T-helper 17 cell (primary cell): ENCODE measurements at places on chromosomes 16 and 17.

DNA sequence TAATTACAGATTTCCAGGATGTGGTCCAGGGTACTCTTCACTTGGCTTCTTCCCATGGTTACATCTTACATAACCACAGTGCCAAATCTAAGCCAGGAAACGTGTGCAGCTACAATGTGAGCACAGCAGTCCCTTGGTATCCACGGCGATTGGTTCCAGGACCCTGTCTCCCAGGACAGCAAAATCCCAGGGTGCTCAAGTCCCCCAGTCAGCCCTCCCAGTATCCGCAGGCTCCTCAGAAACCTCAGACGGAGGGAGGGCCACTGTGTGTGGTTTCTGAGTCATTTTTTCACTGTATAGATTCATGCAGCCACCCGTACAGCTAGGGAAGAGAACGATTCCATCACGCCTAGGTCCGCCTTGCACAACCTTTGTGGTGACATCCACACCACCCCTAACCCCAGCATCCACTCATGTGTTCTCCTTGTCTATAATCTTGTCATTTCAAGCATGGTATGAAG is 11.1 kb upstream of the ATP2C2 start:
- no peak for DNase-seq

DNA sequence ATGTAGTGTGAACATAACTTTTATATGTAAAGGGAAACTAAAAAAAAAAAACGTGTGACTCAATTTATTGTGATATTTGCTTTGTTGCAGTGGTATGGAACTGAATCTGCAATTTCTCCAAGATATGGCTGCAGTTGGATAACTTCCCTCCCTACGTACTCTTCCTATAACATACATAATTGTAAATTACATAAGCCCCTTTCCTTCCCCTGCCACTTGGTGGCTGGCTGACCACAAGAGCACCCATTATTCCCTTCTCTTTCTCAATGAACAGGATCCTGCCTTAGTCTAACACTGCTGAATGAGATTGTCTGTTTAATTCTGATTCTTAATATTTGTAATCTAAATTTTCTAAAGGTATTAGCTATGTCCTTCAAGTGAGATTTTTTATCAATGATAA is 27.8 kb downstream of the CCL4 start:
- no peak for DNase-seq

- DNase-seq: no peak
Measured at GRCh38 chr17:48915459-48916282, 7.5 kb downstream of the UBE2Z start.

GRCh38 chr16:79874391-79874790 is 273.9 kb upstream of the MAF start:
- no peak for DNase-seq

DNA sequence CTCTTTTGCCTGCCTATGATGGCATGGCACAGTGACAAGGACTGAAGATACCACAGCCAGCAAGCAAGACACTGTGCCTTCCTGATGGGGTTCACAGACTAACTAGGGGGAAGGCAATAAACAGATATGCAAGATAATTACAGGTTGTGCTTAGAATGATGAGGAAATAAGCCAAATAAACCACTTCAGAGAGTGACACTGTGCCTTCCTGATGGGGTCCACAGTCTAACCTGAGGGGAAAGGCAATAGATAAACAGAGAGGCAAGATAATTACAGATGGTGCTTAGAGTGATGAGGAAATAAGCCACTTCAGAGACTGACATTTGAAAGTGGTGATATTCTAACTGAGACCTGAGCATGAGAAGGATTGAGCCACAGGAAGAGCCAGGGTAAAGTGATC is 84.2 kb downstream of the HS3ST2 start:
- DNase-seq: no peak

DNA sequence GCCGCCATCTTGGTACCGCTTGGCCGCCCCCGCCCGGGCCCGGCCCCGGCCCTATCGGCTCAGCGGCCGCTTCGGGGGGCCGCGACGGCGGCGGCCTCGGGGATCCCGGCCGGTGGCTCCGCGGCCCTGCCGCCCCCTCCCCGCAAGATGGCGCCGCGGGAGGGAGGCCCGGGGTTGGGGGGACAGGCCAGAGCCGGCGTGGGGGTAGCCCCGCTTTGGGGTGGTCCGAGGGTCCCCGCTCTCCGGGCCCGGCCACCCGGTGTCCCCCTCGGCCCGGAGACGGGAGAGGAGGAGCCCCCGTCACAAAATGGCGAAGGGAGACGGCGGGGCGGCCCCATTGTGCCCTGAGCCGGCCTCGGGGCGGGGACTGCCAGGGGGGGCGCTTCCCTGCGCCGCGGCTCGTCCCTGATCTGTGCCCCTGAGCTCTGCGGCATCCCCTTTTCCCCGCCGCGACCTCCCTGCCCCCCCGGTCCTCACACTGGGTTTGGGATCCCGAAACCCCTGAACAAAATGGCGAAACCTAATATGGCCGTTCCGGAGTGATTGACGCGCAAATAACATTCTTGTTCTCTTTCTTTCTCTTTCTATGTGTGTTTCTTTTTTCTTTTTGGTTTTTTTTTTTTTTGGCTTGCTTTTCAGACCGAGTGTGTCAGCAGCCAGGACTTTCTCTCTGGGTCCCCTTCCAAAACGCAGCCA is 986 bp downstream of the HAPSTR1 start:
- peak; percentile 60 for DNase-seq

GRCh38 chr17:35257208-35257659 is 14.4 kb downstream of the SLFN5 start:
- no peak for DNase-seq

GRCh38 chr17:79627766-79628690 is 17.2 kb upstream of the RBFOX3 start:
- DNase-seq: no peak

- DNase-seq: no peak
Measured at GRCh38 chr17:63714550-63715277, 14.8 kb upstream of the LIMD2 start.

DNA sequence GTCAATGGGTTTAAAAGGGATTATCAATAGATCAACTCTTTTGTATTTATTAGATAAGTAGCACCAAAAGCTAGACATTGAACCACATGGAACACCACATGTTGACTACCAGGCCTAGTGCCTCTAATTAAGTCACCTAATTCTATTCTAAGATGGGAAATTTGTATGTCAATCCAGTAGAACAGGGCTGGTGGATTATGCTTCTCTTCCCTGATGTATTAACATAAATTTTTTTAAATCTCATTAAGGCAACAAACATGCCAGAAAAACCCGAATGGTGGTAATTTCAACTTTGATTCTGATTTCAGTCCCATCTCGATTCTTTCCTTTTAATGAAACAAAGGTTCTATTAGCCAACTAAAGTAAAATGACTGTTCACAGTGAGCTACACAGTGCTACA is 92.6 kb downstream of the KANSL1 start:
- no peak for DNase-seq

- no peak for DNase-seq
Measured at GRCh38 chr17:12395733-12396354, 269.8 kb upstream of the MYOCD start.

GRCh38 chr17:17682293-17682736 is 1.1 kb downstream of the RAI1 start:
- peak; percentile 28 for DNase-seq

DNA sequence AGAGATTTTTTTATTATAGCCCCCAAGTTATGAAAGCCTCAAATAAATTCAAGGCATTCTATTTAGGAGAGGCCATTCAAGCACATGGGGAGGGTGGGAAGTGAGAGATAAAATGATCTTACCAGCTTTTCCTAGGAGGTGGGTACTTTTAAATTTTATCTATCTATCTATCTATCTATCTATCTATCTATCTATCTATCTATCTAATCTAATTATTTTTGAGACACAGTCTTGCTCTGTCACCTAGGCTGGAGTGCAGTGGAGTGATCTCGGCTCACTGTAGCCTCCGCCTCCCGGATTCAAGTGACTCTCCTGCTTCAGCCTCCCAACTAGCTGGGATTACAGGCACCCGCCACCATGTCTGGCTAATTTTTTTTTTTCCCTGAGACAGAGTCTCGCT is 182.3 kb downstream of the PARN start:
- DNase-seq: no peak

- no peak for DNase-seq
Measured at GRCh38 chr17:69103557-69104233, 38.0 kb downstream of the ABCA6 start.

DNA sequence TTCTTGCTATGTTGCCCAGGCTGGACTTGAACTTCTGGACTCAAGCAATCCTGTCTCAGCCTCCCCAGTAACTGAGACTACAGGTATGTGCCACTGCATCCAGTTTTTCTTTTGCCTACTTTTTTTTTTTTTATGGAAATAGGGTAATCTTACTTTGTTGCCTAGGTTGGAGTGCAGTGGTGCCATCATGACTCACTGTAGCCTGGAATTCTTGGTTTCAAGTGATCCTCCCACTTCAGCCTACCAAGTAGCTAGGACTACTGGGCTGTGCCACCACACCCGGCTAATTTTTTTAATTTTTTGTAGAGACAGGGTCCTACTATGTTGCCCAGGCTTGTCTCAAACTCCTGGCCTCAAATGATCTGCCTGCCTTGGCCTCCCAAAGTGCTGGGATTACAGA is 10.0 kb downstream of the LRRC36 start:
- no peak for DNase-seq

DNA sequence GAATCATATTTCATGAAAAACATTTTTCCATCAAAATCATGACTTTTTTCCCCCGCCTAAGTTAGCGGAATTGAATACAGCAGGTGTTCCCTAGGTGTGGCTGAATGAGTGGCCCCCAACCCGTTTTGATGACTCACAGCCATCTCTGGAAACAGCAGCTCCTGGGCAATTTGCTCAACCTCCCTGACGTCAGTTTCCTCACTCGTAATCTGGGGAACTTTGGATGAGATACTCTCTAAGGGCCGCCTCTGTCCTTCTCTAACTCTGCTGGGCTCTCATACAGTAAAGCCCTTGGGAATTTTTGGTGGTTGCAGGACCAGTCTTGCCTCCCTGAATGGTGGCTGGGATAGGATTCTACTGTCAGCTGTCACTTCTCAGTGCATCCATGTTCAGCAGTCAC is 11.6 kb upstream of the NTN1 start:
- DNase-seq: no peak

DNA sequence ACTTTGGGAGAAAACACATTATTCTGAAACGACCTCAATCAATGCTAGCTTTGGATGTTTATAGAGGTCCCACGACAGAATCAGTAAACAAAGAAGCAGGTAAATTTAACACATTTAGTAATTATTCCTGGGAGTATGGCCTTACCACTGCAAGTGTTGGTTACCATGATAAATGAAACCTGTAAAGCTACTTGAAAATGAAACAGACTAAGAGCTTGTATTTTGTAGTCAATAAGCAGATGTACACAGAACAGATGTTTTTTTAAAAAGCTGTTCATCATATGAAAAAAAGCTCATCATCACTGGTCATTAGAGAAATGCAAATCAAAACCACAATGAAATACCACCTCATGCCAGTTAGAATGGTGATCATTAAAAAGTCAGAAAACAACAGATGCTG is 295.3 kb upstream of the XYLT1 start:
- DNase-seq: no peak

- DNase-seq: peak; percentile 51
Measured at GRCh38 chr16:66954097-66954659, 6.9 kb upstream of the CES3 start.

DNA sequence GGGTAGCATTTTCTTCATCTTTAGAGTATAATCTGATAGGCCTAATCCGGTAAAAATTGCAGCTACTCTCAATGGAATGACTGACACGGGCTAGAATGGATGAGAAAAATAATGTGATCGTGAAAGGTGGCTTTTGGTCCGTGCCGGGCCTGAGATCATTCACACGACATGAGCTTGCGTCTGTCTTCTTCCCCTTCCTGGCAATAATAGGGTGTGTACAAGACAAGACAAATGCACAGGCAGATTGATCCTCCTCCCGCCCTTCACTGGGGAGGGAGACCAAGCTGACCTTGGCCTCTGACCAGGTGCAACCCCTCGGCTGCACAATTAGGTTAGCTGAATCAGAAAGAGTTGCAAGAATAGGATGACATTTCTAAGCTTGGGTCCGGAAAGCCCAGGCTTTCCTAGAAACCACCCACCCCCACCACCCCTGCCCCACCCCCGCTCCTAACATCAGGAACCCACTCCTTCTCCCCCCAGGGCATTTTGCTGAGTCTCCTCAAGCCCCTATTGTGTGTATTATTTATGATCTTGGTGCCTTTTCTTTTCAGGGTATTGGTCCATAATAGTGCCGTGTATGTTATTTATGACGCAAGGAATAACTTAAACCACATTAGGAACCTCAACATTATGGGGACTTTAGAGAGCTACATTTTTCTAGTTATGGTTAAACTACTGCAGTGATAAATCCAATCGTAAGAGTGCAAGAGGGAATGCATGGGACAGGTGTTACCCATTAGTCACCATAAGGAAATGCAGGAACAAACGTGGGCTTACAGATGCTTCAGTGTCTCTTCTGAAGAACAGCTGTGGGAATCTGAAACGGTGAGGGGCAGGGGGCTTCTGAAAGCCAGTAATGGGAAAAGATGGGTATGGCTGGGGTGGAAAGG is 540.1 kb upstream of the PSMD7 start:
- DNase-seq: no peak

DNA sequence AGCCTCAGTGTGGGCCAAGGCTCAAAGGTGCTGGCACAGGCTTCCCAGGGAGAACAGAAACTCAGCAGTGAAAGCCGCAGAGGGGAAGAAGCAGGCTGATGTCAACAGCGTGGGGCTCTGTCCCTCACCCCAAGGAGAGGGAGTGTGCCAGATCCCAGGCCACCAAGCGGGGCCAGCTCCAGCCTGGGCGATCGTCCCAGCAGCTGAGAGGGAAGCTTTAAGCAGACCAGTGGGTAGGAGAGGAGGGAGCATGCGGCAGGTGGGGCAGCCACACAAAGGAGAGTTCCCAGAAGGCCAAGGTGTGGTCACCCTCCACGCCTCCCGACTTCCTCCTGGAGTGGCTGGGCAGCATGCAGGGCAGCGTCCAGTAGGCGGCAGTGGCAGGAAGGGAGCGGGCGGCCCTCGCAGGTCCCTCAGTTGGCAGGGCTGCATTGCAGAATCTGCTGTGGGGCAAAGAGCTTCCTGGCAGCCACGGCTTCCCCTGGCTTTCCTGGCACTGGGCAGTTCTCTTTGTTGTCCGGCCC is 6.0 kb downstream of the SYNGR2 start:
- no peak for DNase-seq

GRCh38 chr16:57066625-57067024 is 25.8 kb upstream of the CPNE2 start:
- no peak for DNase-seq

DNA sequence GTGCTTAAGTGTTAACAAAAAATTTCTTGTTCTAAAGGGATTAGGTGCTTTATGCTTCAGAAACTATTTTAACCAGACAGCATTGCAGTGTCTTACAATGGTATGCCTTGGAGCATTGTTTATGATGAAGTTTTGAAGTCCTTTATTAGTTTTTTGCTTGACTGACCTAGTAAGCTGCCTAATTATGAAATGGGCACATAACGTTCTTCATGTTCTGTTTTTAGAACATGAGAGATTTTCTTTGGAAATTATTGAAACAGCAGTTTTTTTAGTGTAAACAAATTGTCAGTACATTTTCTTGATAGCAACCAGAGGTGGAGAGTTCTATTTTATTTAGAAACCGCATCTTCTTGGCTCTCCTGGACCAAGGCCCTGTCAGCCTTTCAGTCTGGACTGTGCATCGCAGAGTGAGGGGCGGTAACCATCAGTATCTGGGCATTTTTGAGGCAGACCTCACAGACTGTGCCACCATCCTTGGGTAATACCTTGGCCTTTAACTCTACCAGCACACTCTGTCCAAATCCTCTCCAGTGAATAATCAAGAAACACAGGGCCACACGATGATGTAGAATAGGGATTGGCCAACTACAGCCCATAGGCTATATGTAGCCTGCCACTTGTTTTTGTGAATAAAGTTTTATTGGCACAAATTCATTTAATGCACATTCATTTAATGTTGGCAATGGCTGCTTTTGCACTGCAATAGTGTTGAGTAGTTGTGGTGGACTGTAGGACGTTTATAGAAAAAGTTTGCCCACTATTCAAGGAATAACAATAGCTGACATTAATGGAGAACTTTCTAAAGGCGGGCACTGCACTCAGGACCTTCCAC is 81.1 kb downstream of the VPS35L start:
- no peak for DNase-seq
